ENCODE measurements at places on chromosomes 4 and X.

GRCh38 chrX:154511761-154512160 is 4.3 kb downstream of the FAM3A start:
- DNase-seq, result no peak

DNA sequence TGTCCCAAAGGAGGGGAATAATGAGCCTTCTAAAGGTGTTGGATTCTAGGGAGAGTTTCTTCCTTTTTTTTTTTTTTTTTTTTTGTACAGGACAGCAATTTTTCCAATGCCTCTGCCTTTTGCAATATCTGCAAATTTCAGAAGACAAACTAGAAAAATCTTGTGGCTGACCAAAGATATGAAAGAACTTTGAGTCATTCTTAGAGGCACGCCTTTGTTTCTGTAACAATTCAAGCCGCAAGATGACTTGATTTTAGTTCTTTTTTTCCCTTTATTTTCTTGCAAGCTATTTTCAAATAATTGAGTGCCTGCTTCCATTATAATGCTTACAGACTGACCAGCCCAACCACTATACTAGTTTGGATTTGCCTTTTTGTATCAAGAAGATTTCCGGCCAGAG is 47.6 kb upstream of the UXT start:
- no peak for DNase-seq

GRCh38 chr4:167102475-167102874 is 131.8 kb downstream of the SPOCK3 start:
- no peak for DNase-seq

GRCh38 chr4:152062936-152063620 is 302.3 kb upstream of the GATB start:
- DNase-seq, result no peak

- DNase-seq, result no peak
Observed at GRCh38 chrX:50876551-50876950, 34.0 kb upstream of the BMP15 start.

GRCh38 chr4:41633321-41633720 is 95.4 kb downstream of the LIMCH1 start:
- no peak for DNase-seq
